ENCODE measurements at places on chromosomes 6 and 20.

GRCh38 chr20:62232194-62232593 is 6.1 kb upstream of the OSBPL2 start:
- no peak for DNase-seq

DNA sequence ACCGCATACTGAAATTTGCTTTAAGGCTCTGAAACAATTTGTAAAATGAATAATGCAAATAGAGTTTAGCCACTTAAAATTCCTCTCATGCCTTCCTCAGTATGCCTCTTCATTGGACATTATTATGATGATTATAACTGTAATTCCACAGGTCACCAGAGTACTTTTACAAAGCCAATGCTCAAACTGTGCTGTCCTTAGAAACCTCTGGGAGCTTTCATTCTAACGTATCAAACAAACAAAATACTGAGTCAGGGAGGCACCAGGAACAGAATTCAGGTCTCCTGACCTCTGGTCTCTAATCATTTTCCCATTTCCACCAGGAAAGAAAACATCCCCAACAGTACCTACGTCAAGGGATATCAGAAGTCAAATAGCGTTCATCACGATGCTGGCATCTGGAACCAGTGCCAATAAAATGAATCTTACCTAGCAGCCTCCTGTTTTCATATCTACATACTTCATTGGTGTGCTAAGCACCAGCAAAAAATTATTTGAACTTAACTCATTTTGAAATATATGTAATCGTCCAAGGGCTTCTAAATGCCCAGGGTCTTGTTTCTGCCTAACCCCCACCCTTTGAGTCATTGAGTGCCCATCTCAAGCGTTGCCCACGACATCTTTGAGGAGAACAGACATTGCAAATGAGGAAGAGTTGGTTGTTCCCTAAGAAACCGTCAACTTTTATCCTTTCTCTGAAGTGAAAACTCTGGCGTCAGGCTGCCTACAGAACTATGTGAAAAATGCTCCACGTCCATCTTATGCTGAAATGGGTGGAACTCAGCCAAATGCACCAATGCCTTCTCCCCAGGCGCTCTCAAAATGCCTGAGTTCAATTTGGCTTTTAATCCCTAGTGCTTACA is 37.9 kb downstream of the NEDD9 start:
- DNase-seq, result no peak

GRCh38 chr6:26457264-26457805 is 420 bp upstream of the BTN2A1 start:
- no peak for DNase-seq

DNA sequence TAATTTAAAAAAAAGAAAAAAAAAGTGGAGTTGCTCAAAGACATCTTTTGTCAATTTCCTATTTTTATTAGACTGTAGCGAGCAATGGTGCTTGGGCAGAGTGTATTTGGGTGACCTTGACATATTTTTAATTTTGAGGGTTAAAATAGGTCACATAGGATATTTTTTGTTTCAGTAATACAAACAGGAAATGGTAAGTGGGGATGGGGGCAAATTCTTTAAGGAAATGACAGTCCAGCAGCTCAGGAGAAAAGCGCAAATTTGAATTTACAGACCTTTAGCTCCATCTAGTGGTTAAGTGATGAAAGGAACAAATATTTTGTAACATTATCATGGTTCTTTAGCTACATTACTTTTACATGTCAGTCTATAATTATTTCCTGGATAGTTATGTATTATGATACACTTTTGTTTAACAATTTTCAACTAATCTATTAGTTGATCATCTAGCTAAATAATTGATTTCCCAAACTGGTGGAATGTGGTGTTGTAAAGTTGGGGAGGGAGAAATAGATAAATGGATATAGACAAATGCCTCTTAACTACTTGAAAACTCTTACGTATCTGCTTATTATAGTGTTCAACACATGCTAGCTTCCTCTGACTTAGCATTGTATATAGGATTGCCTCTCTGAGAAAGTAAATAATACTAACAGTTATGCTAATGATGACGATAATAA is 10.0 kb downstream of the CITED2 start:
- DNase-seq, result peak; percentile 74

- peak; percentile 31 for DNase-seq
These were observed 17.5 kb downstream of the CTCFL start for GRCh38 chr20:57507477-57507876.

- no peak for DNase-seq
These were observed 68.3 kb upstream of the SMIM29 start for GRCh38 chr6:34317172-34317477.

- peak; percentile 71 for DNase-seq
These were observed 56.1 kb upstream of the B3GAT2 start for GRCh38 chr6:71012866-71013469.

Measured in myocyte (in vitro differentiated cells).